Activated CD4-positive, alpha-beta T cell treated with anti-CD3 and anti-CD28 coated beads, Interleukin-2, amount 50 U/mL, for 1 hour (primary cell): ENCODE measurements at places on chromosomes 5 and 9.

DNA sequence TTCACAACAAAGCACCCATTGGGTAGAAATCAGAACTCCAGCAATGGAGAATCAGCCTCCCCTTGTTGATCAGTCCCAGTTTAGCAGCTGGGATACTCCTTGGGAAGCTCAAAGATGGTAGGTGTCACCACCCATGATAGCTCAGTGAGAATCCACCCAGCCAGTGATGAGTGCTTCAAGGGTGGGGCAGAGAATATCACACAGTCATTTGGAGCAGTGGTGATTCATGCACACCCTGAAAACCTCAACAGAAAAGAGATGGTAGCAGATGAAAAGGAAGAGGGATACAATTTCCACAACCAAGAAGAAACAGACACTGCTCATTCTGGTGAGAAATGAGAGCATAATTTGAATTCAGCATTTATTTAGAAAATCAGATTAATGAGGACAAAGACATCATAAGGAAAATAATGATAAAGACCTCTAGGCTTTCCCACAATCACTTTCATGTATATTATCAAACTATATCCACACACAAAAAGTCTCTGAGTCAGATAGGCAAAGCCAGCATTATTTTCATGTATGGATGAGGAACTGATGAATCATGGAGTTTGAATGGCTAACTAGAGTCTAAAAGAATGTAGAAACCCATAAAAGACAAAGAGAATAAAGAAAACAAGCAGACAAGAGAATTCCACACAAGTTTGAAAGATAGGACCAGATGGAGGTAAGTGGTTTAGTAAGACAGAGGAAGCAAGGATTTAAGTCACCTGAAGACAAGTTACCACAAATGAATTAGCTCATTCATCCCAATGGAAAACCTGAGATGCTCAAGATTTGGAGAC, 82.9 kb downstream of the FEM1C start:
- DNase-seq: no peak

- DNase-seq: peak; percentile 18
Measured at GRCh38 chr9:111661802-111662521, 557 bp downstream of the GNG10 start.

- no peak for DNase-seq
Measured at GRCh38 chr9:130138791-130139190, 33.4 kb upstream of the NCS1 start.

DNA sequence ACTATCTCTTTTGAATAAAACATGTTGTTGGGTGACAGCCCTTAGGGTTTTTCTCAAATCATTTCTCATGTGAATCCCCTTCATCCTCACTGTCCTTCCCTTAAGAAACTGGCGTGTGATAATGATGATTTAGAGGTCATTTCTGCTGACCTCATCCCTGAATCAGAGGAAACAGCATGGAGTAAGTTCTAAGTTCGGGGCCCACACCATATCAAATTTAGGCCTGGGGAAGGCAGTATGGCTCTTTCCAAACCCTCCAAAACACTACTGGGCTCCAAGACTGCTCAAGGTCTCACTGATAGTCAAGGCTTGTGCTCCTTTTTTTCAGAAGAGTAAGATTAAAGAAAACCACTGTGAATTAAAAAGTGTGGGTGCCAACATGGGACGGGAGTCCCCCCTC, 872 bp upstream of the SMIM3 start:
- DNase-seq: no peak

- no peak for DNase-seq
Measured at GRCh38 chr5:1037123-1037670, 28.6 kb downstream of the NKD2 start.

GRCh38 chr5:10576121-10576789, 12.4 kb downstream of the ANKRD33B start:
- no peak for DNase-seq

DNA sequence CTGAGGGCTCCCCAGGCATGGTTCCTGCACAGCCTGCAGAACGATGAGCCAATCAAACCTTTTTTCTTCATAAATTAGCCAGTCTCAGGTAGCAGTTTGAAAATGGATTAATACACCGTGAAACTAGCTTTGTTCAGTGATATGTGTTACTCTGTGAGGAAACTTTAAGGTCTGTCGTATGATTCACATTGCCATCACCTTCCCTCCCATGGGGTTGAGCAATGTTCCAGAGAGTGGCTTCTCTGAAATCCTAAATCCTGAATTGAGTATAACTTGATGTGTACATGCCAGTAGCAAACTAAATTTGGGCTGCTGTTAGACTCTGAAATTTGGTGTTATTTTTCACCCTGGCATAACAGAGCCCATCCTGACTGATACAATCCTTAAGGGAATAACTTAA, 866.4 kb upstream of the C9orf72 start:
- DNase-seq: no peak

DNA sequence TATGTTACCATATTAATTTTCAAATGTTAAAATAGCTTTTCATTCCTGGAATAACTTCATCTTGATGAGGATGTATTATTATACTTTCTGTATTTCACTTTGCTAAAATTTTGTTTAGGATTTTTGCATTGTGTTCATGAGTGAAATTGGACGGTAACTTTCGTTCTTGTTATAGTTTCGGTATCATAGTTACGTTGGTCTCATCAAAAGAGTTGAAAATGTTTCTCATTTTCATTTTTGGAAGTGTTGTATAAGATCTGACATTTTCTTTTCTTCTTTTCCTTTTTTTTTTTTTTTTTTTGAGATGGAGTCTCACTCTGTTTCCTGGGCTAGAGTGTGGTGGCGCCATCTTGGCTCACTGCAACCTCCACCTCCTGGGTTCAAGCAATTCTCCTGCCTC, 20.0 kb downstream of the PRRT1B start:
- no peak for DNase-seq

DNA sequence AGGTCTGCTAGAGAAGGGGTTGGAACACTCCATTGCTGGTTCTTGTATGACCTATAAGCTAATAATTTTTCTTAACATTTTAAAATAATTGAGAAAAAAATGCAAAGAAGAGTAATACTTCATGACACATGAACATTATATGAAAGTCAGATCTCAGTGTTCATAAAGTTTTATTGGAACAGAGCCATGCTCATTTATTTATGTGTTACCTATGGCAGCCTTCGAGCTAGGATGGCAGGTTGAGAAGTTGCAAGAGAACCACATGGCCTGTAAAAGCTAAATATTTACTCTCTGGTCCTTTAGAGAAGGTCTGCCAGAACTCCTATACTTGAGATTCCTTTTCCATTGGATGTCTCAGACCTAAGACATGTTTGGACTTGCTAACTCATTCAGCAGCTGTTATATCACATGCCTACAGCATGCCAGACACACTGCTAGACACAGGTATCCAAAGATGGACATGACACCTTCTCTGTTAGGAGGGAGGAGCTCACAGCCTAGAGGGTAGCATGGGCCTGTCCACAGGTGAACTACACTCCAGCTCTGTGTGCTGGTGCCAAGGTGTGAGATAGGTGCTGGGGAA, 304.3 kb downstream of the ARHGAP26 start:
- DNase-seq: no peak

DNA sequence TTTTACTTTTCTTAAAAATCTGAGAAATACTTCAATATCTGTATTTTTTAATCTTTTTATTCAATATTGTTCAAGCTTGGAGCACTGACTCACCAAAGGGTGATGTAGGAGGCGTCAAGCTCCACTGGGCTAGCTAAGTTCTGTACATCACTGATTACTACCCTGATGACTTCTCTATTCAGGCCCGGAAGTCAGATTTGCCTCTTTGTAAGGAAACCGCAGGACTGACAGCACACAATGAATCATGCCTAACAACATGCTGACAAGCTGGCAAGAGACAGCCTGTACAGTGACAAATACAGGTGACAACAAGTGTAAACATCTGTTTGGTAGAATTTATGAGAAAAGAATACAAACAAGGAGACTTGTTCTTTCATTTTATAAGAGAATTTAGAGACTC, 627.9 kb upstream of the RORB start:
- DNase-seq: no peak

GRCh38 chr9:125147401-125147951, 4.1 kb upstream of the SCAI start:
- DNase-seq: no peak

DNA sequence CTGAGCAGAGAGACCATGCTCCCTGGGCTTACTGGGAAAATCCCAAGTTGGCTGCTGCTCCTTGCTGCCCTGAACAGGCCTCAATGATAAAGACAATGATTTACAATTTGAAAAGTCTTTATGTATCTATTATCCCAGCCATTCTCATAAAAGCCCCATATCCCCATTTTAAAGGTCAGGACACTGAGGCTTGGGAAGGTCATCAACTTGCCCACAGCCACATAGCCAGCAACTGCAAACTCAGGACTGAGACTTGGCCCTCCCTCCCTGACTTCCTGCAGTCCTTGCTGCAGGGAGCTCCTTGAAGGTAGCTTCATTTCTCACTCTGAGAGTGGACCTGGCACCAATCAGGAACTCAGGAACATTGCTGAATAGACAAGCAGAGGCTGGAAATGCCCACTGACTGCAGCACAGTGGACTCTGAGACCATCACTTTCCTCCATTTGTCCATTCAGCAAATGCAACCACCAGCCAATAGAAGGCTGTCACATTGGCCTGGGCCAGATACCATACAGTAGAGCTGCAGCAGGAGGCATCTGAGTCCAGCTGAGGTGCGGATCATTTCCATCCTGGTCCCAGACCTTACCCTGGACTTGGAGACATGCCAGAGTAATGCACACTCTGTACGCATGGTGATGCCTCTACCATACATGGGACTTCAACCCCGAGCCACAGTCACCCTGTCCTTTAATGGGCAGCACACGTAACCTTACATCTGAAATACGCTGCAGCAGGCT, 18.3 kb downstream of the TNIP1 start:
- no peak for DNase-seq

DNA sequence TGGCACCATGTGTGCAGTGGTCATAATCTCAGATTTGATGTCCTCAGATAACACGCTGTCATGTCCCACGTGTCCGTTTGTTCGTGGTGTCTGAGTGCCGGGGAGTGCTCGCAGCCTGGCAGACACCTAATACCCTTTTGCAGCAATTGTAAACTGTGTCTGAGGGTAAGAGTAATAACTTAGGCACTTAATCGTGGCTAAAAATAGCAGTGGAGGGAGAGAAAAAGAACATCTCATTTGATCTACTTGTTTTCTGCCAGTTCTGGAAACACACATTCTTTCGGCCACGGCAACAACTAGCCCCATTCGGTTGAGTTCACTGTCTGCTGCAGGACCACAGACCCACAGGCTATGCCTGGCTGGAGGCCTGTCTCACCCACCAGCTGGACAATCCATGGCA, 16.5 kb downstream of the ADCY2 start:
- no peak for DNase-seq

GRCh38 chr9:106487266-106487665, 375.7 kb upstream of the ZNF462 start:
- no peak for DNase-seq

- DNase-seq: no peak
Measured at GRCh38 chr9:129561594-129562281, 59.2 kb downstream of the C9orf50 start.

DNA sequence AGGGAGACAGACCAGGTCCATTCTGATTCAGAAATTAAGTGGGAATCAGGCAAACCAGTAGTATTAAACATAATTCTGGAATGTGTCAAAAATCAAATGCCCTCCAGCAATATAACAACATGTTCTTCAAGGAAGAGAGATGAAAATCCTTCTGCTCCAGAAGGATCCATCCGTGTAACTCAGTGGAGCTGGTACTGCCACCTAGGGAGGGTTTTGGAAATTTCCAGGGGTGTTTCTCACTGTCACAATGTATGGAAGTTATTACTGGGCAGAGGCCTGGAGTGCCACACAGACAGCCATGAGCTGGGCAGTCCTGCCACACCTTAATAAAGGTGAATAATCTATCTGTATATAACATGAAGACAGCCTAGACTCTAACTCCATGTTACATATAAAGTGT, 87.5 kb downstream of the TTLL11 start:
- DNase-seq: no peak

DNA sequence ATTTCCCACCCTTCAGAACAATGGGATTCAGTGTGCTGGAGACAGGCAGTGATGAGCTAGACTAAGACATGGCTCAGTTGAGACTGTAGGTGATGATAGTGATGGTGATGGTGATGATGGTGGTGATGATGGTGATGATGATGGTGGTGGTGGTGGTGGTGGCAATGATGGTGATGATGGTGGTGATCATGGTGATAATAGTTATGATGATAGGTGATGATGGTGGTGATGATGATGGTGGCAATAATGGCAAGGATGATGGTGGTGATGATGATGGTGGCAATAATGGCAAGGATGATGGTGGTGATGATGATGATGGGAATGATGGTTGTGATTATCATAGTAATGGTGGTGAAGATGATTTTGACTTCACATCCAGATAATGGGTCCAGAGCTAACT, 176.7 kb downstream of the NXNL2 start:
- DNase-seq: no peak

- no peak for DNase-seq
Measured at GRCh38 chr5:54533541-54534190, 16.1 kb downstream of the SNX18 start.

GRCh38 chr9:137446851-137447471, 5.8 kb upstream of the ENTPD8 start:
- DNase-seq: no peak

DNA sequence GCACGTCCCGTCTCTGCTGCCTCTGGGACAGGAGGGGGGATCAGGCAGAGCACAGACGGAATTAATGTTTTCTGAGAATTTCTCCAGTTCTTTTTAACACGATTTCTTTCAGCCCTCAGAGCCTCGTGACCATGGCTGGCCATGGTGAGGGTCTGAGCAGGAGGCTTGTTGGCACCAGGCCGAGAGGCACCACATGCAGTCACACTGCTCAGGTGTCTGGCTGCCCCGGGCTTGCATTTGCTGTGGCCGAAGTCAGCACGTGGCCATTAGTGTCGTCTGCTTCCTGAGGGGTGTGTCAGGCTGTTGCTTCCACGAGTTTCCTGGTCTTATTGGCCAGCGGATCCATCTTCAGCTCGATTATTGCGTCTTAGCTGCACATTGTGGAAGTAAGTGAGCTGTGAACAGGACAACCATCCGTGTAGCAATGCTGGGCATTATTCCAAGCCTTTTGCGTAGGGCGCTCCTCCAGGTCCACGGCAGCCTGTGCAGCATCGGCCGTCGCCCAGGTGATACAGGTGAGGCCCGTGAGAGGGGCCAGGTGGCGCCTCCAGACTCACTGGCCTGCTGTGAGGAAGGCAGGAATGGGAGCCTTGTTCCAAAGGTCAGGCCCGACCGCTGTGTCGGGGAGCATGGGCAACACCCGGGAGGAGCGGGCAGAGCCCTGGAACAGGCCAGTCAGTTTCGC, 114.2 kb upstream of the CACNA1B start:
- no peak for DNase-seq

GRCh38 chr5:57937501-57938173, 455.0 kb upstream of the ACTBL2 start:
- no peak for DNase-seq

DNA sequence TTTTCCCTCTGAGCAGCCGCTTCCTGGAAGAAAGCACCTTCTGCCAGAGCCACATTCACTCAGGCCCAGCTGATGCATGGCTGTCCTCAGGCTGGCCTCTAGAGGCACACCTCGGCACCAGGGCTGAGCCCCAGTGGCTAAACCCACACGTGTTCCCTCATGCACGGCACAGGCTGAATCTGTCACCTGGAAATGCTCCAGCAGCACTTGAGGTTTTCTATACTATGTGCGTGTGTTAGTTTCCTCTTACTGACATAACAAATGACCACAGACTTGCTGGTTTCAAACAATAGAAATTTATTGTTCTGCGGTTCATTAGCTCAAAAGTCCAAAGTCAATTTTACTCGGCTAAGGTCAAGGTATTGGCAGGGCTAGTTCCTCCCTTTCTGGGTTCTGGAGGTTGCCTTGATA, 141.4 kb downstream of the LRRC70 start:
- no peak for DNase-seq
